Thymus (tissue), 14 donors: ENCODE measurements at places on chromosomes 2 and 18. TPM values are rescaled to one million over a fixed set of nuclear protein-coding genes. Genes with fewer than 3 reads are reported as not detected.

The GAREM2 gene
- 0.71 TPM for total RNA-seq

The SCG2 gene
- total RNA-seq, result 0.28 TPM

DNA sequence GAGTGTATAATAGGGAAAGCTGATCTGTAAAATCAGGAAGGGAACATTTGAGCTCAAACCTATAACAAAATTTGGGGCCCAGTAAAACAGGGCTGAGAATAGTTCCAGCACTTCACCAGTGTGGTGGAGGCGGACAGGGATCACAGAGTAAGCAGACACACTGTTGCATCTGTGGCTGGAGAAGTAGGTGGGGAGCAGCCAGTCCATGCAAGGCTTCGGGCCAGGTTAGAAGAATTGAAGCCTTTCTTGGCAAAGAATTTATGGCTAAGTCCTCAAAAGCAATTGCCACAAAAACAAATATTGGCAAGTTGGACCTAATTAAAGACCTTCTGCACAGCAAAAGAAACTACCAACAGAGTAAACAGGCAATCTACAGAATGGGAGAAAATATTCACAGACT is 93.8 kb upstream of the ZBTB14 start:
- DNase-seq, result no peak

The CYP1B1 gene
- total RNA-seq, result 14.4 TPM

DNA sequence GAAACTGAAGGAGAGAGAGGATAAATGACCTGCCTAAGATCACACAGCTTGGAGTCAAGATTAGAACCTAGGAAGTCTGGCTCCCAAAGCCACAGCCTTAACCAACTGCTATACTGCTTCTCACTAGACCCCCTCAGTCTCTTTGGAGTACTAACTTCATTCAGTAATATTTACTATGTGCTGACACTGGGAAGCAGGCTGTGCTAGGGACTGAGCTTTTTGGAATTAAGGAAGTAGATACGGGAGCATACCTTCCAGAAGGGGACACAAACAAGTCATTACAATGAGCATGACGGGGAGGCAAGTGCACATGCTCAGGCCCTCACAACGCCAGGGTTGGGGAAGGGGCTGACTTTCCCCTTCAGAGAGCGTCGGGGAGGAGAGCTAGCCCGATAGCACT is 97.7 kb downstream of the INO80D start:
- no peak for DNase-seq

GRCh38 chr2:84847326-84848050 is 33.4 kb downstream of the TRABD2A start:
- DNase-seq, result no peak

DNA sequence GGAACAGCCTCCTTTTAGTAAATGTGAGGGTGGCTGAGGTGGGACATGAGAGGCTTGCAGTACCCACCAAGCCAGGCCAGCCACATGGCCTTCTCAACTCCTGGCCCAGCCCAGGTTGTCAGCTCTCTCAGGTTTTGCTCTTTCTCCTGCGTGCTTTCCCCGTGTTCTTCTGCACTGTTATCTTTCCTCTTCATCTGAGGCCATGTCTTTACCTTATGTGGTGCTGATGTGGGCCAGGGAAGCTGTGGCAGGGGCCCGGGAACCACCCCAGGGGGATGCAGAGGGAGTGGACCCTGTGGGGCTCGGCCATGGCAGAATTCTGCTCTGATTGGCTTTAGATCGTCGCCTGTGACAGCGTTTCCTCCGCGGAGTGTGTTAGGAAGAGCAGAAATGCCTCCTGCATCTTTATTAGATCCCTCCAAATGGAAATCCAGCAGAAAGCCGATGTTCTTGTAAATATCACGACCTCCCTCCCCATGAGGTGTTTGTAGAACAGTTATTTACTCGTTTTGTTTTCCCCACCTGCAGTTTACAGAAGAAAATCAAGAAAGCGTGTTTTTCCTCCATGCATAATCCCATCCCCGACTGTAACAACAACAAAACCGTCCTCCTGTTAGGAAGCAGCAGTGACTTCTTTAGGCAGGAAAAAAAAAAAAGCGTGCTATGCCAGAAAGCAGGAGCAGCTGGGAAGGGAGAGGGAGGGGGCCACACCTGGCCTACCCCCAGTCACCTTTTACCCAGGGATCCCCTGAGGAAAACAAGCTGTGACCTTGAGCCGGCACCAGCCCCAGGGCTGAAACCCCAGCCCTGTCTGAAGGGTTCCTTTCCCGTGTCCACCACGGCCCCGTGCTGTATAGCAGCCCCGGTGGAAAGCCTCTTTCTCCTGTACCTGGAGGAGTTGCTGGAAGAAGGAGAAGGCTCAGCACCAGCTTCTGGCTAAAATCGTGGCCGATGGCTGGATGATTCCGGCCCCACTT is 54.8 kb downstream of the HPCAL1 start:
- no peak for DNase-seq

DNA sequence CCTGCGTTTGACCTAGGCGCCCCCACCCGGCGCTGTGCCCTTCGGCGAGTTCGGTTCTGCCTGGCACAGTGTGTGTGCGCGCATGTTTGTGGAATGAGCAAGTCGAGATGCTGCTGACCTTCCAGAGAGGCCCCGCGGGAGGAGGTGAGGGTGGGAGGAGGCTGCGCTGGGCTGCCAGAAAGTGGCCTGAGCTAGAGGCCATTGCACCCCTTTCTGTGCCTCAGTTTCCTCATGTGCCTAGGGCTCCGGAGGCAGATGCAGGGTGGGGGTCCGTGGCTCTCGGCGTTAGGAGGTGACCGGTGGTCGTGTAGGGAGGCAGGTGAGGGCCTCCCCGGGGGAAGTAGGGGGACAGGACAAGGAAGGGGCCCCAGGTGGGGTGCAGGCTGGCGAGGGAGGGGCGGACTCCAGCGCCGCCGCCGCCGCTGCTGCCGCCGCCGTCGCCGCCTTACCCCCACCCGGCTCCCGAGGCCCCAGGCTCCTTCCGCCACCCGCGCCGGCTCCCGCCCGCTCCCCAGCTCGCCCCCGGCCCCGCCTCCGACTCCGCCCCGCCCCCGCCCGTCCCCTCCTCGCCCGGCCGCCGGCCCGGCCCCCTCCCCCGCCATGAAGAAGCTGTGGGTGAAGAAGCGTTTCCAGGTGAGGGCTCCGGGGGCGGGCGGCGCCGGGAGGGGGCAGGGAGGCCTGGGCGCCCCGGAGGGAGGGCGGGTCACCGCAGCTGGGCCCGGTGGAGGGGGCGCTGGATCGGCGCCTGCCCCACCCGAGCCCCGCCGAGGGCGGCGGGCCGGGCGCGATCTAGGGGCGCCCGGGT is 7.0 kb downstream of the SPEG start:
- DNase-seq, result no peak
